Choroid plexus epithelial cell (primary cell): ENCODE measurements at places on chromosomes 6 and 20.
A peak's percentile ranks its signal among the peaks of the same experiment; 100 is the strongest.

DNA sequence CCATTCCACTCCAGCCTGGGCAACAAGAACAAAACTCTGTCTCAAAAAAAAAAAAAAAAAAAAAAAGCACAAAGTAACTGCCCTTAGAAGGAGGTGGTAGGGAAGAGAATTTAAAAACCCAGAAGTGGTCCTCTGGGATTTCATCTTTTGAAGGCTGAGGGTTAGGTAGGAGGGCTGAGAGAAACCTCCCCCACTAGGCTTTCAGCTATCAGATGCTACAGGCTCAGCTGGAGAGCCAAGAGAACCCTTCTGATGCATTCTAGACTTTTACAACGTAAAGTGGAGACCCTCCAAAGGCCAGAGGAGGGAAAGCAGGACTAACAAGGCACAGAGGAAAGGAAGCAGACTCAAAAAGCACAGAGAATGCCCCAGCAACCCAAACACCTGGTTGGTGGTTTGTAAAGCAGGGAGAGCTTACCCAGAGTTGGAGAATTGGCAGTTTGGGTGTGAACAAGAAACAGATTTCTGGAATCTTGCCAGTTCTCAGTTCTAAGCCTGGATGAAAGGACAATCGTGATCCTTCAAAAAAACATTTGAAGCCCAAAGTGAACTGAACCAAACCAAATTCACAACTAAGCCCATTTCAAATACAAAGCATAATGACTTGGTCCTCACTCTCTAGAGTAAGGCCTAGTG lies 23.2 kb upstream of the SPAG4 start:
- no peak for DNase-seq

DNA sequence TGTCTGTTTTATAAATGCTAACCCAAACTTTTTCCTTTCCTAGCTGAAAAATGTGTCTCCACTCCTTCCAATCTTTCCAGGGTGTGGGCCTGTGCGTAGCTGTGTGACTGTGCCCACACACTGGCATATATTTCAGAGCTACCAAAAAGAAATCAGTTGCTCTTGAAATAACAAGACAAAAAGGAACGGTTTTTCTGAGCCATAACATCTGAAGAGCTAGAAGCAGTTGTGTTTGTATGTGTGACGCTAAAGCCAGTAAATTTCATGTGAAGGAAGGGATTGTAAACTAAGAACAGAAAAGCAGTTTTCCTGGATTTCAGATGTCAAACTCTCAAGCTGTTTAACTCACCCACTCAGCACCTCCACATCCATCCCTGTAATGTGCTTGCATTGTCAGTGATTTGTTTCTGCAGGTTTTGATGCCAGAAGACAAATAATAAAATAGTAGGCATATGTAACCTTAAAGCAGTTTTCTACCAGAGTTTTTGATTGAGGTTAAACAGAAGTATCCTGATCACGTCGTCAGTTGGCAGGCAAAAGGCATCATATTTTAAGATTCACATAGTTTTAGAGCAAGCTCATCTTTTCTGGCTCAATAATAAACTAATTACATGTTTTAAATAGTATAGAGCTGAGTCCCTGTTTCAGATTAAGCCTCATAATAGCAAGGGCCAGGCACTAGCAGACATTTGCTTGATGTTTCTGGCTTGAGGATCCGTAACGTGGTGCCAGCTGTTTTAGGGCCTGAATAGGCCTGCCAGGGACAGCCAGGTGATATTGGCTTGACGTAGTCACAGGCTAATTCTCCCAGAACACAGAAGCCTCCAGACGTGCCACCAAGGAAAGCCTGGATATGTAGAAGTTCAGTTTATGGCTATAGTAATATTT lies 90.9 kb downstream of the FOXO3 start:
- DNase-seq, result peak; percentile 85

DNA sequence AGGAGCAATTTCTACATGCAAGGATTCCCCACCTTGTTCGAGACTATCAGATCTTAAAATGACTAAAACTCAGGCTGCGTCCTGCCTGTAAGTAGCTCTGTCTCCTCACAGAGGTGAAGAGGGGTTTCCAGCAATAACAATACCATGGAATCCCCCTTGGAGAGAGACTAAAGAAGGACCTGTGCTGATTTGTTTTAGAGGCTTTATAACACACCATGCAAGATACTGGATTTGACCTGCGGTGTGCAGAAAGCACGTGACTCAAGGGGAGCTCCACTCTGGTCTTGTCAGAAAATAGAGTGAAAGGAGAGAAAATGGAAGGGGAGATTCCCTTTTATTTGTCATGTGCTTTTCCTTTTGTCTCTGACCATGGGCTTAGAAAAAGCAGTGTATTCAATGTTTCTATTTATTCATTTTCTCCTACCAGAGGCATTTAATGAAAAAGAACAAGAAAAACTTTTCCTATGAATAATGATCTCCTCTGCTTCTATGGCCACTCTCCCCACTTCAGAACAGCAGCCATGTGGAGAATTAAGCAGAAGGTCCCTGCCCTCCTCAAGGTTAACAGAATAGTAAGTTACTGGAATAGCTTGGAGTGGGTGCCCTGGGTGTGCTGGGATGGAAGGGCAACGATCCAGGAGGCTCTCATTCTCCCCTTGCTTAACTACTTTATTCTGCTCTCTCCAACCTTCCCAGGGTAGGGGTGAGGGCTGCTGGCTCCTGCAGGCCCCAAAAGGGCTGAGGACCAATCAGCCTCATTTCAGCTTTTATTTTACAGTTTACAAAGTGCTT lies 19.2 kb upstream of the MRPS10 start:
- no peak for DNase-seq

GRCh38 chr6:31898383-31899011 lies 999 bp upstream of the EHMT2 start:
- DNase-seq, result peak; percentile 57

DNA sequence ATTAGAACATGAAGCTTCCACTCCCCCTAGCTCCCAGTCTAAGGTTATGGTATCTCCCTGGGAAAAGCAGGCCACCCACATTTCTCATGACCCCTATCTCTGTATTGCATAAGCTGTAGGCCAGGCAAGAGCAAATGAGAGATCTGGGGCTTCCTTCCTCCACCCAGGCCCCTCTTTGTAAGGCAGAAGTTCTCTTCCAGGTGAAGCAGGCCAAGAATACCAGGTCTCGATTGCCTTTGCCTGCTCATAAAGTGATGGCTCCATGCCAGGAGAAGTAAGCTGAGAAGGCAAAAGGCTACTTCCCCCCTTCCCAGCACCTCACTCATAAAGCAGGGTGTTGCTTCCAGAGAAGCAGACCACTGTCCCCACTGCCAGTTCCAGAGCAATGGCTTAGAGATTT lies 144.1 kb upstream of the KCNK16 start:
- no peak for DNase-seq

GRCh38 chr20:46123482-46124245 lies 5.5 kb downstream of the CD40 start:
- no peak for DNase-seq

GRCh38 chr6:157488716-157489118 lies 107.7 kb downstream of the ZDHHC14 start:
- DNase-seq, result no peak

GRCh38 chr20:641516-641875 lies 11.5 kb downstream of the SRXN1 start:
- DNase-seq, result no peak

DNA sequence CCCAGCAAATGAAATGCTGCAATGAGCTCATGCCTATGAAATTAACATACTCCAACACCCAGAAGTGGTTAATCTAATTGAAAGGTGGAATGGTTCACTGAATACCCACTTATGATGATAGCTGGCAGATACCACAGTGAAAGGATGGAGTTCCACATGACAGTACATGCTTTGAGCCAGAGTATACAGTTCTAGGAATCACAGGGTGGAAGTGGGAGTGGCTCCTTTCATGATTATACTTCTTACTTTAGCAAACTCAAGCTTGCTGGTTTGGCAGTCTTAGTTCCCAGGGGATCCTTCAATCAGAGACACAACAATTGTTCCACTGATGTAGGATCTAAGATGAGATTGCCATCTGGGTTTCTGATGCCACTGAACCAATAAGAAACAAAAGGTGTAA lies 21.5 kb downstream of the CD164 start:
- DNase-seq, result no peak

DNA sequence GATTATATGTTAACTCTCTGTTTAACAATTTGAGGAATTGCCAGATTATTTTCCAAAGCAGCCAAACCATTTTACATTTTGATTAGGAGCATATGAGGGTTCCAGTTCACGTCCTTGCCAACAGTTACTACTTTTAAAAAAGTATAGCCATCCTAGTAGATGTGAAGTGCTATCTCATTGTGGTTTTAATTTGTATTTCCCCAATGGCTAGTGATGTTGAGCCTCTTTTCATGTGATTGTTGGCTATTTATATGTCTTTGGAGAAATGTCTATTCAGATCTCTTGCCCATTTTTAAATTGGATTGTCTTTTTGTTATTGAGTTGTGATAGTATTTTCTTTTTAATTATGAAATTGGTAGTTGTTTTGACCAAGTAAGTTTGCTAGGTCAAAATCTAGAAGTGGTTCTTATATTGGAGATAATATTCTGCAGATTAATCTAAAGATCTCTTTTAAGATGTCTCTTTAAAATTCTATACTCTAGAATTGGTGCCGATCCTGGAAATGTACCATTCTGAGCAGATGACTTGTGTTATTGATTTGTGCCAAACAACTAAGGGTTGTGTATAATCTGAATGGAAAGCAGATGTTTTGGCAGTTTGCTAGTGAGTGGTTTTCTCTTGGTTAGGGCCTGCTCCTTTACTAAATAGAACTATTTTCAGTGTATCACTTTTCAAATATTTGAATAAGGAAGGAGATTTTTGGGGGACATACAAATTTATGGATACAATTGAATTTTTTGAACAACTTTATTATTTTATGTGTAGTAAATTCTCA lies 99.5 kb downstream of the CDKAL1 start:
- no peak for DNase-seq

- no peak for DNase-seq
These were observed 60.5 kb downstream of the DST start for GRCh38 chr6:56582236-56582635.

- no peak for DNase-seq
These were observed 253.7 kb downstream of the MAFB start for GRCh38 chr20:40435146-40435895.

- peak; percentile 39 for DNase-seq
These were observed 61.5 kb downstream of the KCNS1 start for GRCh38 chr20:45039475-45039820.

GRCh38 chr20:12072221-12072953 lies 154.7 kb downstream of the BTBD3 start:
- DNase-seq, result no peak

DNA sequence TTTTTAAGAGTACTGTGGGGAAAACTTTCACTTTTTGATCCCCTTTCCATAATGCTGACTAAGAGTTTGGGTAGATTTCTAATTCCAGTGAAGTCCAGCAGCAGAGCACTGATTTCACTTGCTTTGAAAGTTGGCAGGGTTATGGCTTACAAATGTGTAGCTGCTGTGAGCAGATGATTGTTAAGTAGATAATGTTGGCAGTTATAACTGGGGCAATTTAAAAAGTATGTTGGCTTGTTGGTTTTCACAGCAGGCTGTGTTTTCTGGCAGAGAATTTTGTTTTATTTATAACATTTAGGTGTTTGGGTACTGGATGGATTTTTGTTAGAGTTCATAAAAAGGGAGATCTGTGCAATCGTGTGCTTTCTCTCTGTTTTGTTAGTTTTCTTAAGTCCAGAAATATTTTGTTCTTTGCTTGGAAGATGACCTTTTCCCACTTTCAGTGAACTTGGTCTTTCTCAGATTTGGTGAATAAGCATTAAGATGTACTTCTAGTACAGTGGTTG lies 31.4 kb downstream of the AFDN start:
- DNase-seq, result peak; percentile 82

DNA sequence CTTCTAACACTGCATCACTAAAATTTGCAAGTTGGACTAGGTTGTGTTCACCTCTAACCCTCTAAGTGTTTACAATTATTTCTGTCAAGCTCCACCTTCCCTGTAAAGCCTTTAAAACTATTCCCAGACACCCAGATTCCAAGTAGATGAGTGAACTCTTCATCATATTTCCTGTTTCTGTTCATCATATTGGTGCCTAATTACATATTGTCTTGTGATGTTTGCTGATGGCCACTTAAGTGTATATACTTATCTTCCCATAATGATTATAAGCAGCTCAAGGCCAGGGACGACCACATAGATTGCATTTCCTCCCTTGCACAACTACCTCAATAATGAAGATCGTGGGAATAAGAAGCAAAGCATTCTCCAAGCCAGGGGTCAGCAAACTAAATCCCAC lies 16.8 kb downstream of the TNFRSF21 start:
- DNase-seq, result peak; percentile 48

DNA sequence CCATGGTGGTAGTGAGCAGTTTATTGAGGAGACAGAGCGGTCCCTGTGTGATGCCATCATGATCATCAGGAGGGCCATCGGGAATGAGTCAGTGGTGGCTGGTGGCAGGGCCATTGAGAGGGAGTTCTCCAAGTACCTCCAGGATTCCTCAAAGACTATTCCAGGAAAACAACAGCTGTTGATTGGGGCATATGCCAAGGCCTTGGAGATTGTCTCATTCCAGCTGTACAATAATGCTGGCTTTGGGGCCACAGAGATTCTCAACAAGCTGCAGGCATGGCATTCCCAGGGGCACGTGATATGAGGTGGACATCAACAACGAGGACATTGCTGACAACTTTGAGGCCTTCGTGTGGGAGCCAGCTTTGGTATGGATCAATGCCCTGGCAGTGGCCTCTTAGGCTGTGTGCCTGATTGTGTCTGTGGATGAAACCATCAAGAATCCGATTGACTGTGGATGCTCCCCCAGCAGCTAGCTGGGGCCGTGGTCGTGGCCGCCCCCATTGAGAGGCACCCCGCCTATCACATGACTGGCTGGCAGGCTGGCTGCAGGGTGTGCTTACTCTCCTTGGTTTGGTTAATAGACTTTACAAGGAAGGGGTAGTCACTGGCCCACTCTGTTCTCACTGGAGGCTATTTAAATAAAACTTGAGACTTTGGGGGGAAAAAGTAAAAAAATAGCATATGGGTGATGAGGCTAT lies 16.7 kb downstream of the RAET1E start:
- no peak for DNase-seq

DNA sequence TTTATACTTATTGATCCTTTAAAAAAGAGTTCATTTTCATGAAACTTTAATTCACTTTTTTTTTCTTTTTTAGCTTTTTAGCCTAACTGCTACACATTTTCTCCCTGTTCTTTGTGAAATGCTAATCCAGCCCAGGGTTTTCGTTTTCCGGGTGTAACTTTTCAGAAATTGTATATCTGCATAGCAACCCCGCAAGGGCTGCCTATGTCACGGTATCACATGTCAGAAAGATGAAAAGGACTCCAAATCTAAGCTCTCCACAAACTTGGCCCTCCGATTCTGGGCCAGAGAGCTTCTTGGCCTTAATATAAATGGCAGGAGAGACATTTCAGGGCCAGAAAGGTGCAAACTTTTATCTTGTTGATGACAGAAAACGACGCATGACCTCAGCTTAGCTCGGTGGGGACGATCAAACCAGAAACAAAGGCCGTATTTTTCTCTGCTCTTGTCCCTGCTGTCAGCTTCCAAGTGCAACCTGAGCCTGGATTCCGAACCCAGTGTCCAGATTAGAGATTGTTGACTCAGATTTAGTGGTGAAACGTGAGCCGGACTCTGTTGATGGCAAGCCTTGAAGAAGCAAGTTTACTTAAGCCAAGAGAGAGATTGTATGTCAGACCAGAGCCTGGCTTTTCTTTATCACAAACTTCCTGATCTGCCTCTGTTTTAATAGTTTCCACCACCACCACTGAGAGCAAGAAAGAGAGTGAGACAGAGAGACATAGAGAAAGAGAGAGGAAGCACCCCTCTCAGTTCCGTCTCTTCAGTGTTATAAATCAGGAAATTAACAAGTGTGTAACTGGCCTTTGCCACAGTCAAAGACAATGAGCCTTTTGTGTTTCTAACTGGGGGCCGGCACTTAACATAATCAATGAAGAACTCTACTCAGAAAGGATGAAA lies 157.8 kb downstream of the SCML4 start:
- DNase-seq, result peak; percentile 78

- no peak for DNase-seq
These were observed 73.1 kb upstream of the RIPOR2 start for GRCh38 chr6:25008707-25009392.
